Stimulated activated CD4-positive, alpha-beta T cell treated with anti-CD3 and anti-CD28 coated beads, Interleukin-4, amount 100 ng/mL, for 1 hour (primary cell): ENCODE measurements at places on chromosomes 7 and 10.

DNA sequence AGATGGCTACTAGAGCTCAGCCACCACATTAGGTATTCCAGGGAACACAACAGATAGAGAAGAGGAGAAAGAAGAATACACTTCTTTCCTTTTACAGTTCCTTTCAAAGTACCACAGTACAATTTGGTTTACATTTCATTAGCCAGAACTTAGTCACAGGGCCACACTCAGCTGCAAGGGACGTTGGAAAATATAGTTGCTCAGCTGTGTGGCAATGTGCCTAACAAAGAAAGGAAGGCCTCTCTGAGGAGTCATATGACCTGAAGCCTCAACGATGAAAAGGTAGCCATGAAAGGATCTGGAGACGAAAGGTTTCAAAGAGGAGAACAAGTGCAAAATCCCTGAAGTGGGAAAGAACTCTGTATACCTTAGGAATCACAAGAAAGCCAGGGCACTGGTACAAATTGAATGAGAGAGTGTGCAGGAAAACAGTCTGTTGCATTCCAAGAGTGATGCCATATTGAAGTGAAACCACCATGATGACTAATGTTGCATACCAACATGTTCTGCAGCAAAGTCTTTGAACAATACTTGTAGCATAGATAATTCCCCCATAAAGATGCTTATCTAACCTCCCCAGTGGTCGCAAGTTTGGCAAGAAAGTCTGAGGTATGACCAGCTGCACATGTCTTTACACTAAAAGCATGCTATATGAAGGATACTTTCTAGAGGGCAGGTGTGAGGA is 278.9 kb downstream of the HPSE2 start:
- DNase-seq, result no peak

DNA sequence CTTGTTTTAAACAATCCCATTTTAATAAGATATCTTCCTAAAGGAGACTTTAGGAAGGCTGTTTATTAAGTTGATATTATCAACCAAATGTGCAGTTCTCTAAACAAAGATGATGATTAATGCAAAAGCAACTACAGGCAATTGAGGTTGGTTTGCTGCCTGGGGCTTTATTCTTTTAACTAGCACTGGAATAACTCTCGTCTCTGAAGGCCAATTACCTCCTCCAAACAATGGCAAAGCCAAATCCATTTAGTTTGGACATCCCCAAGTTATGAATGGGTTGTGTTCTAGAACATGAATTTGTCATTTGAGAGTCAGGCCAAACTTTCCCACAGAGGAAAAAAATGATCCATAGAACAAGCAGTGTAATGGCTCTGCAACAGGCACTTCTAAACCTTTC is 114.1 kb downstream of the SLC16A9 start:
- DNase-seq, result no peak

- DNase-seq, result no peak
Observed at GRCh38 chr7:91041901-91042484, 222.2 kb upstream of the FZD1 start.

DNA sequence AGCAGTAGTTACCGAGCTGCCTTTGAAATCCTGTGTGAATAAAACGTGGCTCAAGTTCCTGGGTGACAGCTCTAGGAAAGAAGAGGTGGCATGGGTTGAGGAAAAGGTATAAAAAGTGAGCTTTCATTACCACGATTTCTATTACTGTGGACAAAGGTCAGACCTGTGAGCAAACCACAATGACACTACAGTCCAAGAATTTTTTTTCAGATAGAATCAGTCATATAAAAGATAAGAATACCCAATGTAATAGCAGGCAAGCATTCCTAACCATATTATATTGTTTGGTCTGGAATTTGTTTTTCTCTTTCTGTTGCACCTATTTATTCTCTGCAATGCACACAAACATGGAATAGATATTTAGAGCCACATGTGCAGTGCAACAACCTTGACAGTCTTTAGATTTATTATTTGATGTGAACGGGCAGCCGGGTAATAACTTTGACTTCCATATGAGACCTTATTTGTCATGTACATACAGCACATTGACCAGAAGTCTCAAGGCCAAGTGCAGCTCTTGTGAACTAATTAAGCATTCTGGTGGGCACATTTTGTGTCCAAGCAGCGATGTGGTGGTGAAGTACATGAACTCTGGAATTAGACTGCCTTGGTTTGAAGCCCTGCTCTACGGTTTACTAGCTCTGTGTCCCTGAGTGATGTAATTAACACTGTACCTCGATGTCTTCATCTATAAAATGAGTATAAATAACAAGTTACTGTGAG is 156.8 kb downstream of the NRCAM start:
- DNase-seq, result no peak

DNA sequence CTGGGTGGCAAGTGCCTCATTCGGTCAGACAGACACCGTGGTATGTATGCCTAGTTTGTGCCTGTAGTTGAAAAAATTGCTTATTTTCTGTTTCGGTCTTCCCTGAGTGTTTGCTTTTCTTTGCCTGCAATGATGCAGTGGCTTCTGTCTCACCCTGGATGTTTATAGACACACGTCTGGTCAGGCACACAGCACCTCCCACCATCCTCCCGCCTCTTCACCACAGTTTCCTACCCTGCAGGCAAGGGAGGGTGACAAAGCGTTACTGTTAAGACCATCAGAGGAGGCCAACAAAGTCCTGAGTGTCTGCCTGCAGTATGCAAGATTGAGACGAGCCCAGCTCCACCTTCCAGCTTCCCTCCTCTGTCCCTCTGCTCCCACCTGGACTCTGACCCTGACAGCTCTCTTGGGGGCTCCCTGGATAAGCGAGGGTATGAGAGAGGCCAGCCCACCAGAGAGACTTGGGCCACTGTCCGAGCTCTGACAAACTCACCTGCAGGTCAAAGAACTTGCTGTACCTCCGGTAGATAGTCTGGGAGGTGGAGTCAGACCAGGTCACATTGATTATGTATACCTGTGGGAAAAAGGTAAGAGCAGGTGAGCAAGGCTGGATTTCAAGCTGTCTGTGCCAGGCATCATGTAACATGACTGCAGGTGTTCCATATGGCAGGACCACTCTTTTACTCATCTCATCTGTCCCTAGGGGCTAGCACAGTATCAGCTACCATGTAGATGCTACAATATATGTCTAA is 54.4 kb downstream of the SH3PXD2A start:
- peak; percentile 7 for DNase-seq

GRCh38 chr10:132860532-132860931 is 74.6 kb upstream of the NKX6-2 start:
- no peak for DNase-seq

DNA sequence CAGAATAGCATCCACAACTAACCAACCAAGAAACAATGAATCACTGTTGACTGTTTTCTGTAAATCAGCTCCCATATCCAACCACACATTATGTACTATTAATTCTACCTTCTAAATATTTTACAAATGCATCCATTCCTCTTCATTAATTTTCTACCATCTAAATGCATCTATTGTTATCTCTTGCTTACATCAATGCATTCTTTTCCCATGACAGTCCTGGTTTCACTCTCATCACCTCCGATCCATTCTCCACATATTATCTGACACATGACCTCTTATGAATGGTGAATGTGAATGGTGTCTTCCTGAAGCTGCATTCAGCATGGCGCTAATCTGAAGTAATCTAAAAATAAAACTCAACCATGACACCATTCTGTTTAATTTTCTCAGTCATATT is 153.8 kb upstream of the CALCR start:
- no peak for DNase-seq
